Temporal lobe (tissue), 4 donors: ENCODE measurements at places on chromosomes 12 and 14. TPM values are rescaled to one million over a fixed set of nuclear protein-coding genes. Genes with fewer than 3 reads are reported as not detected.

PLEKHD1 gene
- total RNA-seq: 0.49 TPM

WSCD2 gene
- total RNA-seq: 3.4 TPM

KCNJ8 gene
- total RNA-seq: 4.2 TPM

SMIM41 gene
- total RNA-seq: not detected

POLE2 gene
- total RNA-seq: 5.2 TPM

CBLN3 gene
- 0.25 TPM for total RNA-seq

KIF5A gene
- 79.9 TPM for total RNA-seq

TAS2R42 gene
- not detected for total RNA-seq

FLVCR2 gene
- 1.7 TPM for total RNA-seq

ZCRB1 gene
- total RNA-seq: 13.3 TPM

RFX4 gene
- 6.4 TPM for total RNA-seq

NKX2-1 gene
- 0.49 TPM for total RNA-seq

C12orf54 gene
- total RNA-seq: not detected

PRIMA1 gene
- total RNA-seq: under 0.01 TPM

TAS2R9 gene
- 0.25 TPM for total RNA-seq
